Stimulated activated CD8-positive, alpha-beta memory T cell treated with anti-CD3 and anti-CD28 coated beads, Interleukin-7, amount 100 ng/mL, for 1 hour (primary cell): ENCODE measurements at places on chromosomes 16 and 17.
A peak's percentile ranks its signal among the peaks of the same experiment; 100 is the strongest.

GRCh38 chr16:84029297-84030047, 13.1 kb downstream of the SLC38A8 start:
- DNase-seq, result no peak

GRCh38 chr17:64423881-64424280, 25.0 kb upstream of the MILR1 start:
- no peak for DNase-seq

DNA sequence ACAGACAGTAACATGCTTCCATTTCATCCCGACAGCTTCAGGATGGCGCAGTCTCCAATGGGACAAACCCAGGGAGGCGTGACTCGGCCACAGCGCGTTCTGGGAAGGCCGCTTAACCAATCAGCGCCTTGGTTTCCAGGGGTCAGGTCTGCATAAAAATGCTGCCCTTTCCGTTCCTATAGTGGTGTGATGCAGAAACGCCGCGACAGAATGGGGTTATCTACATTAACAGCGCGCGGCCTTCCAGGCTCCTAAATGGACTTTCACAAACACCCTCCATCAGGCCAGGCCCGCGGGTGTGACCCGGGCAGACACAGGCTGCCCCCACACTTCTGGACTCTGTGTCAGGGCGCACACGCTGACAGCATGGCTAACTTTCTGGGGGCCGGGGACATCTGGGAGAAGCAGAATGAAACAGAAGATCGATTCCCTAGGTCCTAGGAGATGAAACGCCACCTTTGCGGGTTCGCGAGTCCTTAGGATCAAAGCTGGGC, 792 bp downstream of the TMEM231 start:
- no peak for DNase-seq

DNA sequence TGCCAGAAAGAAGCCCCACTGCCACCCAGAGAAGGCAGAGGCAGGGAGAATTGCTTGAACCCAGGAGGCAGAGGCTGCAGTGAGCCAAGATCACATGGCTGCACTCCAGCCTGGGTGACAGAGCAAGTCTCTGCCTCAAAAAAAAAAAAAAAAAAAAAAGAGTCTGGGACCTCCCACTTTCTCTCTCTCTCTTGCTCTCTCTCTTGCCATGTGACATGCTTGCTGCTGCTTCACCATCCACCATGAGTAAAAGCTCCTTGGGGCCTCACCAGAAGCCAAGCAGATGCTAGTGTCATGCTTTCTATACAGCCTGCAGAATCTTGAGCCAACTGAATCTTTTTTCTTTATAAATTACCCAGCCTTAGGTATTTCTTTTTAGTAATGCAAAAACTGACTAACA, 21.5 kb upstream of the SRSF1 start:
- DNase-seq, result no peak

DNA sequence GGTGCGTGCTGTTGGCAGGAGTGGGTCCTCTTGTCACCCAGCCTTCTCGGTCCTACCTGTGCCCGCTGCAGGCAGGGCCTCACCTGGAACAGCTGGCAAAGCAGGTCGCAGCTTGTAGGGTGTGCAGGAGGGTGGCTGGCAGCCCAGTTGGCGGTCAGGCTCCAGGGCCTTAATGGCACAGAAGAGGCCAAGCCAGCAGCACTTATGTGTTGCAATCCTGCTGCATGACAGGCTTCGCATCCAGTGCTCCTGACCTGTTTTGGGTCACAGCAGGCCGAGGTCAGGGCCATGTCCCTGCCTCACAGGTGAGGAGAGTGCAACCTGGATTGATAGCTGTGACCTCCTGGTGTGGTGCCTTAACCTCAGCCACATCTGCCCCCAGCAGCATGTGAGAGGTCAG, 31.9 kb downstream of the ZC3H18 start:
- DNase-seq, result no peak

- DNase-seq, result no peak
Observed at GRCh38 chr17:74962622-74963394, 9.8 kb downstream of the HID1 start.

- DNase-seq, result no peak
Observed at GRCh38 chr17:3937359-3937758, 21.1 kb upstream of the P2RX1 start.

- no peak for DNase-seq
Observed at GRCh38 chr16:68995011-68995504, 110.4 kb upstream of the HAS3 start.

GRCh38 chr17:47694581-47695428, 844 bp downstream of the TBKBP1 start:
- DNase-seq, result no peak

- no peak for DNase-seq
Observed at GRCh38 chr16:180101-180675, at the start of gene HBQ1. HBQ1 (plus strand) TSS chr16:180459; CDS start chr16:180487, 28 bp downstream.

GRCh38 chr16:2475413-2476344, 752 bp downstream of the TBC1D24 start:
- DNase-seq, result peak; percentile 19

GRCh38 chr17:50360486-50361115, 12.4 kb downstream of the MRPL27 start:
- DNase-seq, result no peak

DNA sequence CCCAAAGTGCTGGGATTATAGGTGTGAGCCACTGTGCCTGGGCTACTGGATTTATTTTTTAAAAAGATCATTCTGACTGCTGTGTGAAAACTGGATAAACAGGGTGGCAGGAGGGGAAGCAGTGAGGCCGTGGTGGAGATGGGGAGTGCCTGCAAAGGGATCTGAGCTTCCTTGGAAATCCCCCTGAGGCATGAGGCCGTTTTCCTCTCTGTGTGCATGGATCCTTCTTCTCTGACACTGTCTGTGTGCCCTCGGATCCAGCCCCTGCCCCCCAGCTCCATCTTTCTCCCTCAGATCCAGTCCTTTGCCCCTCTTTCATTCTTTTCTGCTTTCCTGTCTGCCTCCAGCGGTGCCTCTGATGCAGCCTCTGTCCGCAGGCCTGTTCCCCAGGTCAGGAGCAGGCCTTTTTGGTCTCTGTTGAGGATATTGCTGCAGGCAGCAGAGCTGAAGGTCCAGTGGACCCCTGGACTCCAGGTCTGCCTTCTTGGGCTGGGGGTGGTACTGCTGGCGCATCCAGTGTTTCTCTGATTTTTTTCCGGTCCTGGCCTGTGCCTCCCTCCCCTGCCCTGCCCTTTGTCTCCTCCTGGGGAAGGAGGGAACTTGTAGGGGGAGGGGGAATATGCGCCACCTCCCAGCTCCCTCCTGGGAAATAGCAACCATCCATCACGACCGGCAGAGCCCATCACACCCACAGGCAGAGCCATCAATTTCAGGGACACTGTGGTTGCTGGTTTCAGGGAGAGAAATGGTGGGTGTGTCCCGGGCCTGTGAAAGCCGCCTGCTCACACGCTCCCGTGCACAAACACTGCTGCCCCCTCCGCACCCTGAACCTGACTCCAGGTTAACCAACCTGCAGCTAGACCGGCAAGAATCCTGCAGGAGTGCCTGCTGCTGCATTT, 17.0 kb downstream of the MGAT5B start:
- DNase-seq, result no peak

- no peak for DNase-seq
Observed at GRCh38 chr17:1179818-1180742, at the start of gene ABR. ABR (minus strand) TSS chr17:1179981; CDS start chr17:1179727, 254 bp downstream.

GRCh38 chr16:58413359-58413758, 21.1 kb downstream of the GINS3 start:
- DNase-seq, result no peak

DNA sequence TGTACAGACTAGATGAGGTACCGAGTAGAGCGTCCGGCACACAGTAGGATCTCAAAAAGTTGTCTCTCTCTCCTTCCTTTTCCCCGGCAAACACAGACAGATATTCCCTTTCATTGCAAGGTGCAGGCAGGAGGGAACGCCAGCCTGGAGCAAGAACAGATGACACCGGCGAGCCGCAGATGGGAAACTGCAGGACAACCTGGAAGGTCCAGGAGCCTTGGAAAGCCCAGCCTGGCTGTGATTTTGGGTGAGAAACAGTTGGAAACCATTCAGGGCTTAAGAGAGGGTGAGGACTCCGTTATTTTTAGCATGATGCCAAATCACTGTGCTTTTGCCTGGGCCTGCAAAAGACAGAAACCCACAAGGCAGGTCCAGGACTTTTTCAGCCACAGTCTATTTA, 7.3 kb downstream of the CDH11 start:
- no peak for DNase-seq

DNA sequence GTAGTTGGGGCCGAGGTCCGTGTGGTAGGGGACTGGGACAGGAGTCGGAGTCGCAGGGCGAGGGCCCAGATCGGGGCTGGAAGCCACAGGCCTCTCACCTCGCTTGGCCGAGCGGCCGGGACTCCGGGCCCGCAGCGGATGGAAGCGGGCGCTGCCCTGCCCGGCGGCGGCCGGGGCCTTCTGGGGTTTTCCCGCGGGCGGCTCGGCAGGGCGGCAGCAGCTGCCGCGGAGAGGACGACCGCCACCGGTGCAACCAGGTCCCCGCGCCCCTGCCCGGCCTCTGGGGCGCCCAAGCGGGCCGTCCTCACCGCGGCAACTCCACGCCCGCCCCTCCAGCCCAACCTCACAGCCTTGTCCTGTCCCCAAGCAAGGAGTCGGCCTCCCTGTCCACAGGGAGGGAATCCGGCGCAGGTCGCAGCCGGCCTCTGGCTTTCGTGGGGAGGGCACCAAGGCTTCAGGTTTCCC, 15.6 kb upstream of the UTP6 start:
- DNase-seq, result no peak

- DNase-seq, result no peak
Observed at GRCh38 chr16:8951447-8952280, 12.0 kb downstream of the USP7 start.

GRCh38 chr17:73478768-73479424, 165.3 kb downstream of the SDK2 start:
- DNase-seq, result no peak

GRCh38 chr16:11155284-11155806, 100.7 kb downstream of the SOCS1 start:
- DNase-seq, result no peak

- no peak for DNase-seq
Observed at GRCh38 chr17:40350689-40351358, 13.7 kb downstream of the GJD3 start.

DNA sequence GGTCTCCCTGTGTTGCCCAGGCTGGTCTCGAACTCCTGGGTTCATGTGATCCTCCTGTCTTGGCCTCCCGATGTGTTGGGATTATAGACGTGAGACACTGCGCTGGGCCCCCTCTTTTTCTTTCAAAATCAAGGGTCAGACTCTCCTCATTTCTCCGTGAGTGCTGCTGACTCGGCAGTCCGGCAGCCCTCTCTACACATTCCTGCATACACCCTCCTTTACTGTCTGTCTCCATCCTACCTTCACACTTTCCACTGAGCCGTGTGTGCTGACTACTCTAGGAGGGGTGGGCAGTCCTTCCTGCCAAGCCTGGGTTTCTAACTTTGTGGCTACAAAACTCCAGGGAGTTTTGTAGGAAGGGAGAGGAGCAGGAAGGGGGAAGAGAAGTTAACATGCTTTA, 195.2 kb downstream of the PARN start:
- DNase-seq, result no peak

DNA sequence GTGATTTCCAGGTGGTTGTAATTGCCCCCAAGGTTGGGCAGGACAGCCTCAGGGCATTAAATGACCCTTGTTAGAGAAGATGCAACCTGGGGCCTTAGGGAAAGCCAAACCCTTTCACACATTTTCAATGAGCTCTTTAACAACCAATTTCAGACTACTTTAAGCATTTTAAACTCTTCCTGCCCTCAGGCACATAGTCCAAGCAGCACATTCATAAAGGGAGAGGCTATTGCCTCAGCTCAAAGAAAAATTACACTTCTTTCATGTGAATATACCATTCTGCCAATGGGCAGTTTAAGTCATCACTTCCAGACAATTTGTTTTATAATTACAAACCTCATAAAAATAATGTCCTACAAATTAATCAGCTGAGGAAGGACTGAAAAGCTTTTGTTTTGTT, 544.5 kb downstream of the NPIPA7 start:
- DNase-seq, result no peak

DNA sequence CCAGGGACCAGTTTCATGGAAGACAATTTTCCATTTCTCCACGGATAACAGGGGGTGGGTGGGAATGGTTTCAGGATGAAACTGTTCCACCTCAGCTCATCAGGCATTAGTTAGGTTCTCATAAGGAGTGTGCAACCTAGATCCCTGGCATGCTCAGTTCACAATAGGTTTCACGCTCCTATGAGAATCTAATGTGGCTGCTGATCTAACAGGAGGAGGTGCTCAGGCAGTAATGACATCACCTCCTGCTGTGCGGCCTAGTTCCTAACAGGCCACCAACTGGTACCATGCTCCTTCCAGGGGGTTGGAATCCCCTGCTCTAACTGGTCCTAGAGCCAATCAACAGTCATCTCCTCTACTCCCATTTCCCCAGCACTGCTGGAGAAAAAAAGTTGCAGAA, 19.9 kb downstream of the TEX14 start:
- no peak for DNase-seq

GRCh38 chr17:80793851-80794267, 197.8 kb upstream of the CHMP6 start:
- DNase-seq, result no peak

- DNase-seq, result no peak
Observed at GRCh38 chr17:43660816-43661493, 767 bp downstream of the MEOX1 start.

GRCh38 chr16:49867796-49868668, 12.1 kb upstream of the ZNF423 start:
- no peak for DNase-seq

GRCh38 chr17:28491286-28491685, 14.9 kb upstream of the FOXN1 start:
- no peak for DNase-seq

GRCh38 chr17:37092071-37092470, 143.3 kb downstream of the AATF start:
- no peak for DNase-seq

DNA sequence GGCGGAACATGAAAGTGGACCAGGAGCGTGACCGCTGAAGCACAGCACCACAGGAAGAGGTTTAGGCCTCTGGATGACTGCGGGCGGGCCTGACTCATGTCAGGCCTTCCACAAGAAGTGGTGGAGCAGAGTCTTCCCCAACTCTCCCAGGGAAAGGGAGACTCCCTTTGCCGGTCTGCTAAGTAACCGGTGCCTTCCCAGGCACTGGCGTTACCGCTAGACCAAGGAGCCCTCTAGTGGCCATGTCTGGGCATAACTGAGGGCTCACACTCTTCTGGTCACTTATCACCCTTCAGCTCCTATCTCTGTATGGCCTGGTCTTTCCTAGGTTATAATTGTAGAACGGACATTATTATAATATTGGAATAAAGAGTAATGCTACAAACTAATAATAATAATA, 1931.9 kb downstream of the TP53TG3F start:
- no peak for DNase-seq

GRCh38 chr17:3799181-3799945, 1.6 kb downstream of the ITGAE start:
- no peak for DNase-seq

- DNase-seq, result no peak
Observed at GRCh38 chr17:60256174-60256573, 106.4 kb downstream of the CA4 start.
